Spleen (tissue), 13 donors: ENCODE measurements at places on chromosomes 7 and 10. TPM values are rescaled to one million over a fixed set of nuclear protein-coding genes. Genes with fewer than 3 reads are reported as not detected.

Gene CABCOCO1
- total RNA-seq, result 0.60 TPM

Gene HECTD2
- total RNA-seq, result 11.1 TPM

GRCh38 chr7:70660154-70660818 is 471.7 kb upstream of the GALNT17 start:
- H3K36me3 ChIP-seq, result no peaks in the 10 kb centered on the region
- no peaks in the 10 kb centered on the region for H3K4me1 ChIP-seq
- H3K27ac ChIP-seq, result no peak overlapping the region
- H3K4me3 ChIP-seq, result no peak overlapping the region

GRCh38 chr7:81218480-81219106 is 299.7 kb upstream of the SEMA3C start:
- no peaks in the 10 kb centered on the region for H3K4me1 ChIP-seq
- no peak for DNase-seq
- no peak overlapping the region for H3K4me3 ChIP-seq
- H3K36me3 ChIP-seq, result no peaks in the 10 kb centered on the region
- H3K27ac ChIP-seq, result no peak overlapping the region

- no peaks in the 10 kb centered on the region for H3K4me1 ChIP-seq
- H3K27ac ChIP-seq, result no peak overlapping the region
- DNase-seq, result no peak
- no peaks in the 10 kb centered on the region for H3K27me3 ChIP-seq
- no peaks in the 10 kb centered on the region for H3K36me3 ChIP-seq
- H3K4me3 ChIP-seq, result no peak overlapping the region
Measured at GRCh38 chr7:103764901-103765300, 224.6 kb downstream of the RELN start.

Gene CYP3A5
- not detected for total RNA-seq

- DNase-seq, result no peak
- H3K27me3 ChIP-seq, result no peaks in the 10 kb centered on the region
- H3K4me1 ChIP-seq, result peaks cover 5% of the 10 kb centered on the region
- no peaks in the 10 kb centered on the region for H3K36me3 ChIP-seq
Measured at GRCh38 chr7:64946772-64947171, 43.7 kb downstream of the ZNF273 start.

DNA sequence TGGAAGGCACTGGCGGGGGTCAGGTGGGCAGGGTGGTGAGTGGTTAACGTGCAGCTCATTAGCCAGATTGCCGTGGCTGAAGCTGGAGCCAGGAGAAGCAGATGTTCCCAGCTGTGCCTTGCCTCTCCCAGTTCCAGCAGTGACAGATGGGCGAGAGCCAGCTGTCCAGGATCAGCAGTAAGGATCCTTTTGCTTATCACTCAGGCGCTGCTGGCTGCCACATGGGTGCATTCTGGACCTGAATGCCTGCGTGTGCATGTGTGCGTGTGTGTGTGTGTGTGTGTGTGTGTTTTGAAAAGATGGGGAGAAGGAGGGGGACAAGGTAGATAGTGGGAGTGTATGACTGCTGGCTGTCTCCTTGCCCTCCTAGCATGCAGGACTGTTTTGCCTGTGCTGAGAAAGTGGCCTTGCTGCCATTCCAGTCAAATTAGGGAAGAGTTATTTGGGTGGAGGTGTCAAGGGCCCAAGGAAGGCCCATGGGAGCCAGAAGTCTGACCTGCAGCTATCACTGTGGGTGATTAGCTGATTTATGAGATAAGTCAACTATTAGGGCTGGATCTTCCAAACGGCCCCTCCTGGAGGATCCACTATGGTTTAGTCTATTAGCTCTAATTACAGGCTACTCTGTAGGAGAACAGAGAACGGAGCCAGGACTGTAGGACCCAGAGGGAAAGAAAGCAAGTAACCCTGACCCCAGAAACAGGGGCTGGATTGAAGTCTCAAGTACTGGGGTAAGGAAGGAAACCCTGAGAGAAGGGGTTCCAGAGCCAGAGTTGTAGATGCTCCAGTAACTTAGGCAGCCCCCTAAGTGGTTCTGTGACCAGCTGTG is 3.3 kb downstream of the EPHA1 start:
- H3K4me1 ChIP-seq, result peaks cover 50% of the 10 kb centered on the region
- no peak for DNase-seq
- H3K36me3 ChIP-seq, result no peaks in the 10 kb centered on the region

- H3K36me3 ChIP-seq, result peaks cover 100% of the 10 kb centered on the region
- no peak overlapping the region for H3K4me3 ChIP-seq
- H3K27ac ChIP-seq, result no peak overlapping the region
- no peaks in the 10 kb centered on the region for H3K4me1 ChIP-seq
- DNase-seq, result no peak
Measured at GRCh38 chr10:73131913-73132686, 21.8 kb downstream of the NUDT13 start.

- H3K4me1 ChIP-seq, result peaks cover 29% of the 10 kb centered on the region
- H3K4me3 ChIP-seq, result no peak overlapping the region
- H3K27ac ChIP-seq, result no peak overlapping the region
- no peaks in the 10 kb centered on the region for H3K27me3 ChIP-seq
- H3K36me3 ChIP-seq, result no peaks in the 10 kb centered on the region
Measured at GRCh38 chr7:143047326-143047725, 4.8 kb upstream of the OR6V1 start.

Gene VAX1
- total RNA-seq, result not detected
